ENCODE measurements at places on chromosomes 11 and 22.

DNA sequence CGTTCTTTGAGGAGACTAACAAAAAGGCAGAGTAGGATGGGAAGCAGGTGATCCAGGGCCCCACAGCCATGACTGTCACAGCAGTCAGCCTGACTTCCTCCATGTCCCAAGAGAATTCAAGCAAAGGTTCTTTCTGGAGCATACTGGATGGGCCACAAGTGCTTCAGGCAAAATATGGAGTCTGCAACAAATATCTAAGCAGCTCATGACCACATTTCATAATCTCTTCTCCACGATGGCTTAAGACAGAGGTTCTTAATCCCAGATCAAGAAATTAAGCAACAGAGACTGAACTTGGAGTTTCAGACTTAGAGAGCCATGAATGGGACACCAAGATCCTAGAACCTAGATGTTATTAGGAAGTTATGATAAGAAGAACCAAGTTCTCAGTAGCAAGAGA lies 31.6 kb downstream of the GUCY1A2 start:
- no peak for DNase-seq

- no peak for DNase-seq
Measured at GRCh38 chr11:118313242-118313641, 8.7 kb downstream of the CD3E start.

GRCh38 chr11:102610200-102610599 lies 14.9 kb downstream of the MMP20 start:
- no peak for DNase-seq

GRCh38 chr11:123797114-123797513 lies 9.0 kb downstream of the OR6M1 start:
- DNase-seq: no peak

- DNase-seq: no peak
Measured at GRCh38 chr11:113184498-113184897, 129.9 kb upstream of the TTC12 start.

DNA sequence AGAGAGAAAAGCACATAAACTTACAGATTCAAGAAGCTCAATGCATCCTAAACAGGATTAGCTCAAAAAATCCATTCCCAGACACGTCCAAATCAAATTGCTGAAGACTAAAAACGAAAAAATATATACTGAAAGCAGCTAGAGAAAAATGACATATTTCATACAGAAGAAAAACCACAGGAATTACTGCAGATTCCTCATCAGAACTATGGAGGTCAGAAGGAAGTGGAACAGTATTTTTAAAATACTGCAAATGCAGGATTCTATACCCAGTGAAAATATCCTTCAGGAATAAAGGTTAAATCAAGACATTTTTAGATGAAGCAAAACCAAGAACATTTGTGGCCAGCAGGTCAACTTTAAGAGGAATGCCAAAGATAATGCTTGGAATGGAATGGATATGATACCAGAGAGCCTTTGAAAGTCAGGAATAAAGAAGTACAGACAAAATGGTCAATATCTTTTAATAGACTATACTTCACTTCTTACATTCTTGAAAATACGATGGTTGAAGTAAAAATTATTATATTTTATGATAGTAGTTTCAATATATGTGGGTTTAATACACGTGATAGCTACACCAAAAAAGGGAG lies 352.9 kb downstream of the CTTN start:
- no peak for DNase-seq

GRCh38 chr22:30178181-30179126 lies 68.1 kb downstream of the LIF start:
- DNase-seq: peak; percentile 17

GRCh38 chr22:38177044-38177443 lies 4.6 kb downstream of the PLA2G6 start:
- no peak for DNase-seq

DNA sequence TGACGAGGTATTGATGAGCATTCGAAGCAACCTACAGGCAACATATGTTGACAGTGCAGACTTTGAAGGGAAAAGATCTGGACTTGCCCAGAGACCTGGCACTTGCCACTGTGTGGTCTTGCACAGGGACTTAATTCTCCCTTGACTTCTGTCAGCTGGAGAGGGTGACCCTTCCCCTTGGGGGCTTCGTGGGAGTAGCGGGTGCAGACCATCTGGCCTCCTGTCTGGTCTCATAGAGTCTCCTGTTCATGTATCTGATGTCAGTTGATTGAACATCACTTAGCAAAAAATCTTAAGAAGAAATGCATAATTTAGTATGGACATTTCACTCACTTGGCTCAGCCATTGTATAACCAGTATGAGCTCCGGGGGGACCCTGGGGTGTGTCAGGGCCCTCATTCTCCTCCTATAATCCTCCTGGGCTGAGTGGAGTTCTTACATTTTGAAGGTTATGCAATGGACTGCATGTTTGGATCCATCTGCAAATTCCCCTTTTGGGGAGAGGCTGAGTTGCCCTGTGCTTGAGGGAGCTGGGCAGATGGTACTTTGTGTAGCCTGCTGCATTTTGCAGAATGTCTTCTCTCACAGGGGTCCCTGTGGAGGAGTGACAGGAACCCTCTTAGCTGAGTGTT lies 13.0 kb downstream of the BCR start:
- DNase-seq: no peak

DNA sequence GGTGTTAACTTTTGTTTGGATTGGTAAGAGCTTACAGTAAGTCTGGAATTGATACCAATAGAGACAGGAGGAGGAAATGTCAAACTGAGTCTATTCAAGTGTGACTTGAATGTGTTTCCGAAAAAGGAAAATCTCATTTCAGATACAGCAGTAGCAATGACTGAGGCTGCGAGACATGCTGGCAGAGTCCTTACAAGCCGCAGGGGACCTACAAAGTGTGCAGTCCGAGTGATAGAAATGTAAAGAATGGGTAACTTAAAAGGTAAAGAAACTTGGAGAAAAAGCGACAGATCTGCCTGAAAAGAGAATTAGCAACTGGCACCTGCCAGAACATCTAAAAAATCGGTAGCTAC lies 444 bp downstream of the CWF19L2 start:
- no peak for DNase-seq

GRCh38 chr22:30001459-30001858 lies 78.8 kb upstream of the HORMAD2 start:
- DNase-seq: no peak

- DNase-seq: no peak
Measured at GRCh38 chr11:118320515-118320914, 16.0 kb downstream of the CD3E start.

DNA sequence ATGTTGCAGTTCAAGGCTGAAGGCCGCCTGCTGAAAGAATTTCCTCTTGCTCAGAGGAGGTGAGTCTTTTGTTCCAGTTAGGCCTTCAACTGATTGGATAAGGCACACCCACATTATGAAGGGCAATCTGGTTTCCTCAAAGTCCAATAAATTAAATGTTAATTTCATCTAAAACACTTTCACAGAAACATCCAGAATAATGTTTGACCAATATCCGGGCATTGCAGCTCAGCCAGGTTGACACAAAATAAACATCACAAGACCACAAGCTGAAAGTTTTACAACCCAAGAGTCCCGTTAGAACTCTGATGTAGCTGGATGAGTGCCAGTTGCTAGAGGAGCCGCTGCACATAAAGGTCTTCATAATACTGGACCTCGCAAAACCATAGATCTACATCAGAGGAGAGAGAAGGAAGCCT lies 64.9 kb upstream of the EED start:
- DNase-seq: no peak

DNA sequence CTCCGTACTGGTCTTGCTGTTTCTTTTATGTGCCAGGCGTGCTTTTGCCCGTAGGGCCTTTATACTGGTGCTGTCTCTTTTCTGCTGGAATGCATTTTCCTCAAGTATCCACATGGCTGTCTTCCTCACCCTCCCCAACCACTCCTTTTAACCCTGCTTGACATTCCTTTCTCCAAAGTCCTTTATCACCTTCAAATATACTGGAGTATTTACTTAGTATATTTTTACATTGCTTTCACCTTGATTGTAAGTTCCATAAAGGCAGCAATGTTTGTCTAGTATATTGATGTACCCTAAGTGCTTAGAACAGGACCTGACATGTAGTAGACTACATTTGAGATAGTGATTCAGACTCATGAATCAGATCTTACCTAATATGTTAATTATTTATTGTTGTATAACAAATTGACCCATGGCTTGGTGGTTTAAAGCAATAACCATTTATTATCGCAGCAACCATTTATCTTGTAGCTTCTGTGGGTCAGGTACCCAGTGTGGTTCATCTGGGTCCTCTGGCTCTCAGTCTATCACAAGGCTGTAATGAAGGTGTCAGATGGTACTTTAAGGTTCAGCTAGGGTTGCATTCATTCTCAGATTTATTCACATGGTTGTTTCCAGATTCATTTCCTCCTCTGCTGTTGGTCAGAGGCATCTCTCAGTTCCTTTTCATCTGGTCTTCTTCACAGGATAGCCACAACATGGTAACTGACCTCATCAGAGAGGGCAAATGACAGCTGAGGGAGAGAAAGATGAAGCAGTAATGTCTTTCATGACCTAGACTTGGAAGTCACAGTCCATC lies 34.2 kb downstream of the DDX10 start:
- DNase-seq: no peak

- no peak for DNase-seq
Measured at GRCh38 chr11:11396301-11397035, 43.4 kb upstream of the CSNK2A3 start.

DNA sequence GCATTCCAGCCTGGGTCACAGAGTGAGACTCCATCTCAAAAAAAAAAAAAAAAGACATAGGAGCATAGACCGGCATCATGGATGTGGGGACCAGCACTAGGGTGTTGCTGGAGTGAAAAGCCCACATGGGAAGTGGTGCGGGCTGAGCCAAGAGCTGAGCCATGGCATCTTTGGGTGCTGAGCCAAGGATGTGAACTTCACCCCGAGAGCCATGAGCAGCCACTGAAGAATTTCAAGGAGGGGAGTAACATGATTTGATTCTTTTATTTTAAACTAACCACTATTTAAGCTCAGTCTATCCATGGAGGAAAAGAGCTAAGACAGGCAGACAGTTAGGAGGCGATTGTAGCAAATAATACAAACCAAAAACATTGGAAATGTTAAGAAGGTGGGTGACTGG lies 57.4 kb downstream of the AHNAK start:
- no peak for DNase-seq

DNA sequence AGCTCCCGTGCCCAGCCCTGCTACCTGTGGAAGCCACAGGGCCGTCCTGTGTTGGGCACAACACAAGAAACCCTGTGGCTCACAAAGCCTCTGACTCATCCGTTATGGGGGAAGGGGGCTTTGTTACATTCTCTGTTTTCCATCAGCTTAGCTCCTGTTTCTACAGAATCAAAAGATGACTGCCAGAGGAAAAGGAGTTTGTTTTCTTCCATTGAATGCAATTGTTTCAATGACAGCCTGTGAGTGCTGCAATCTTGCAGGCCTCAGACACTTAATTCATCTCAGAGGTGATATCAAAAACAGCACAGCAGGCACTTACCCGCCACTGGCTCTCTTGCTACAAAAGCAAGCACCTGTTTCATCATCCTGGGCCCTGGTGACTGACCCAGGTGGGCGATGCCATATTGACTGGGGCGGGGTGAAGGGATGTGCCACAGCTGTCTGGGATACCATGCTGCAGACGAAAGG lies 194.3 kb downstream of the OPCML start:
- DNase-seq: no peak
